Left colon (tissue), 2 donors: ENCODE measurements at places on chromosomes 13 and 19. TPM values are rescaled to one million over a fixed set of nuclear protein-coding genes. Genes with fewer than 3 reads are reported as not detected.

The SIGLEC5 gene
- not detected for total RNA-seq

The ZNF71 gene
- total RNA-seq = 3.8 TPM

The PLPPR3 gene
- total RNA-seq = not detected

The CACNA1A gene
- 8.8 TPM for total RNA-seq

The KIR3DL2 gene
- not detected for total RNA-seq

The CYP4F2 gene
- total RNA-seq = 11.1 TPM

The LCP1 gene
- total RNA-seq = 9.4 TPM

The CD33 gene
- total RNA-seq = 0.98 TPM

The PRKCG gene
- not detected for total RNA-seq

The CGB8 gene
- not detected for total RNA-seq

The FCHO1 gene
- total RNA-seq = 3.0 TPM

The ATP8A2 gene
- total RNA-seq = 0.49 TPM

The NAT14 gene
- 4.0 TPM for total RNA-seq

The LPAR2 gene
- 20.9 TPM for total RNA-seq

The COL4A1 gene
- total RNA-seq = 19.6 TPM

The ERICH6B gene
- total RNA-seq = not detected

The ZNF112 gene
- 4.4 TPM for total RNA-seq

The C19orf85 gene
- not detected for total RNA-seq

The NTF4 gene
- not detected for total RNA-seq

The ZNF878 gene
- 0.45 TPM for total RNA-seq

The ISYNA1 gene
- total RNA-seq = 15.1 TPM

The LHB gene
- not detected for total RNA-seq

The C13orf42 gene
- not detected for total RNA-seq

The GNA15 gene
- 4.8 TPM for total RNA-seq

The PEX11G gene
- 9.0 TPM for total RNA-seq

The SH2D3A gene
- total RNA-seq = 46.7 TPM

The MAMSTR gene
- 0.67 TPM for total RNA-seq
